ENCODE measurements at places on chromosomes 12 and 14. TPM values are rescaled to one million over a fixed set of nuclear protein-coding genes. Genes with fewer than 3 reads are reported as not detected.

CPNE6 gene
- total RNA-seq: 55.7 TPM

DNA sequence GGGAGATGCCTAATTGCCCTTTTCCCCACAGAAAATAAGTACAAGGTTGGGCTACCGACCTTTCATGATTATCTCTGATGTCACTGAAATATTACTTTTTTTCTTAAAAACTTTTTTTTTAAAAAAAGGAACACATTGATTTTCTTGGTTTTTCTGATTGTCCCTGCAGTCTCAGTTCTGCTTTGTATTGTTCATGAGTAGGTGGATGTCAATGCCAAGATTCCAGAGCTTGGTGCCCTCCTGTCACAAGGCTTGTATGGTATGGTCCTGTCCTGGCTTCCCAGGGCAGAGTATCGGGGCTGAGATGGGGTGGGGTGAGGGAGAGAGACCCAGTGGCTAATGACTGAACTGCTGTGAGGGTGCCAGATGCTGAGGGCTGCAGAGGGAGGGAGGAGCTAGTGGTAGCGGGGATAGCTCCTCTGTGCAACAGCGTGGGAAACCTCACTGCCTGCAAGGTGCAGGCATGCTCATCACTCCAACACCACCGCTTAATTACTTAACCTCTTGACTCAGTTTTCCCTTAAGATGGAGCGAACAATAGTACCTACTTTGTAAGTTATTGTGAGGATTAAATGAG is 4.4 kb upstream of the CTDSP2 start:
- H3K27ac ChIP-seq: no peak overlapping the region
- no peak for DNase-seq
- peaks cover 12% of the 10 kb centered on the region for H3K27me3 ChIP-seq
- H3K4me3 ChIP-seq: no peak overlapping the region
- H3K4me1 ChIP-seq: peaks cover 33% of the 10 kb centered on the region

DNA sequence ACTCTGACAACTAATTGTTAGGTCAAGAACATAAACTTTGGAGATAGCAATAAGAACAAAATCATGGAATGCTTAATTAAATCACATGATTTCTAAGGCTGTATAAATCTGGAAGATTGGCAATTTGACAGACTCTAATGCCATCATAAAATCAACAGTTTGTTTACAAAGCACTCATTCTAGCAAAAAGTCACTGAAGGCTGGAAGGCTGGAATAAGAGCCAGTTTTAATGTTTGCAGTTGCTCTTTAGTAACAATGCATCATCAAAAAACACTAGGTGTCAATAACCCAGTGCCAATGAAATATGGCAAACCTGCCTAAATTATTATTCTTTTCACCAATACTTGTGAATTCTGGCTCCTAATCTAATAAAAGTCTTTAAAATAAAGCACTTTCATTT is 65.0 kb downstream of the NUMB start:
- no peak overlapping the region for H3K4me3 ChIP-seq
- H3K36me3 ChIP-seq: no peaks in the 10 kb centered on the region
- H3K27ac ChIP-seq: no peak overlapping the region
- H3K27me3 ChIP-seq: no peaks in the 10 kb centered on the region

- H3K4me3 ChIP-seq: peak overlapping the region; percentile 65
- no peak overlapping the region for H3K27ac ChIP-seq
- H3K27me3 ChIP-seq: no peaks in the 10 kb centered on the region
- DNase-seq: peak; percentile 7
Measured at GRCh38 chr14:73492670-73493069, 1.9 kb downstream of the RIOX1 start.

KCNC2 gene
- 23.2 TPM for total RNA-seq

RNFT2 gene
- total RNA-seq: 47.2 TPM

DNA sequence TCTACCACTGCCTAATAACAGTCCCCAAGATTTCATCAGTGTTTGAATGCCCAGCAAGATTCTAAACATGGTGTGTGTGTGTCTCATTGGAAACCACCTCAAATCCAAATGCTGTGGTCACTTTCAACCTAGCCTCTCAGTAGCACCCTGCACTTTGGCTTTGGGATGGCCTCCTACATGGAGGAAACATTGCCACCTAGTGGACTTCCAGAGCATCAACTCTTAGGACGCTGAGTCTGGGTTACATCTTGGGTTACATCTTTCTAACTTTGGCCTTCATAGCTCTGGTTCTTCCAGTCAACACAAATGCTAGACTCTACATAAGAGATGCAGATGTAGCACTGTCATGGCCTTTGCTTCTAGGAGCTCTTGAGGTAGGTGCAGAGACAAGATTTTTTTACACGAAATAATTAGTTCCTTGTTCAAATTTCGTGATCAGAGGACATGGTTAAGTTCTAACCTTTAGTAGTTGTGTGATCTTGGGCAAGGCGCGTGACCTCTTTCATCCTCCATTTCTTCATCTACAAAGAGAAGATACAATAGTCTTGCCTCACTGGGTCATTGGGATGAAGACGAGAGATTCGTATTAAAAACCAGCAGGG is 113.5 kb upstream of the VASH1 start:
- H3K4me1 ChIP-seq: peaks cover 10% of the 10 kb centered on the region
- peak; percentile 69 for DNase-seq
- no peak overlapping the region for H3K4me3 ChIP-seq
- H3K27me3 ChIP-seq: no peaks in the 10 kb centered on the region
- no peaks in the 10 kb centered on the region for H3K36me3 ChIP-seq
- H3K27ac ChIP-seq: no peak overlapping the region

PLCZ1 gene
- 0.40 TPM for total RNA-seq

CLEC9A gene
- 0.28 TPM for total RNA-seq

GRCh38 chr12:114700392-114701103 is 16.6 kb upstream of the TBX3 start:
- peaks cover 21% of the 10 kb centered on the region for H3K4me1 ChIP-seq
- no peak overlapping the region for H3K27ac ChIP-seq
- no peak overlapping the region for H3K4me3 ChIP-seq
- DNase-seq: no peak
- no peaks in the 10 kb centered on the region for H3K36me3 ChIP-seq

GRCh38 chr14:96614481-96614881 is 112.3 kb downstream of the PAPOLA start:
- no peak for DNase-seq
- peaks cover 18% of the 10 kb centered on the region for H3K4me1 ChIP-seq
- H3K27me3 ChIP-seq: peaks cover 2% of the 10 kb centered on the region
- no peak overlapping the region for H3K4me3 ChIP-seq
- H3K36me3 ChIP-seq: no peaks in the 10 kb centered on the region
- no peak overlapping the region for H3K27ac ChIP-seq

GRCh38 chr14:104856869-104857860 is 7.9 kb upstream of the CEP170B start:
- H3K36me3 ChIP-seq: no peaks in the 10 kb centered on the region
- peak; percentile 41 for DNase-seq
- H3K27me3 ChIP-seq: peaks cover 4% of the 10 kb centered on the region
- peaks cover 9% of the 10 kb centered on the region for H3K4me1 ChIP-seq
- H3K27ac ChIP-seq: no peak overlapping the region
- H3K4me3 ChIP-seq: no peak overlapping the region

- no peaks in the 10 kb centered on the region for H3K27me3 ChIP-seq
- peaks cover 7% of the 10 kb centered on the region for H3K36me3 ChIP-seq
- DNase-seq: no peak
- no peak overlapping the region for H3K4me3 ChIP-seq
- H3K4me1 ChIP-seq: no peaks in the 10 kb centered on the region
- H3K27ac ChIP-seq: no peak overlapping the region
Measured at GRCh38 chr12:8956772-8957171, 7.3 kb upstream of the M6PR start.

DEPDC4 gene
- total RNA-seq: 1.8 TPM

DNA sequence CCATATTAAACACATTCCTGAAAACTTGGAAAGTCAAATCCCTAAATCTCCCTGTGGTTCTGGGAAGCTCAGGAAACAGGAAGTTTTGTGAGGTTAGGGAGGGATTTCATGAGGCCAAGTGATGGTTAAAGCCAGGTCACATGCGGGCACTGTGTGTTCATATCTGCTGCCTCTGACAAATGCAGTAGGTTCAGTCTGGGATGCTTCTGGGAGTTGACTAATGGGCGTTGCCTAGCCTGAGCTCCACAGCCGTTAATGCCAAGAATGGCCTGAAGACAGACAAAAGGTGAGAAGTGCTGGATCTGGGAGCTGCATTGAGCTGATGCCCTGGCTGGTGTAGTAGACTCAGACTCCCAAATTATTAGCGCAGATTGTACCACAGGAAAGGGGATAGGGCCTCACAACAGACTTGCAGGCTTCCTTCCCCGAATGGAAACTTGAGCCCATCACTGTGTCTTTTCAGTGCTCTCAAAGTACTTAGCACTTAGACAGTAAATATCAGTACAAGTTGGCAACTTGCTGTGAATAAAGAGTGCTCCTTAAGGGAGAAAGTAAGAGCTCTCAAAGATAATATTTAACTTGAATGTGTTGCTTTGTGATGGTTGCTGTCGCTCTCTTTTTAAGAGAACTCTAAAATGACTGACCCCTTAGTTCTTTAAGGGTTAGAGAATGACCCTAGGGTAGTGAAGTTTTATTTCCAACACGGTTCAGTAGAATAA is 17.3 kb downstream of the GSG1 start:
- no peak overlapping the region for H3K27ac ChIP-seq
- H3K4me1 ChIP-seq: no peaks in the 10 kb centered on the region
- DNase-seq: no peak
- H3K27me3 ChIP-seq: no peaks in the 10 kb centered on the region
- peaks cover 9% of the 10 kb centered on the region for H3K36me3 ChIP-seq
- no peak overlapping the region for H3K4me3 ChIP-seq

All from spinal cord (tissue), 10 donors.